ENCODE measurements at places on chromosomes 2 and 18.

- DNase-seq, result no peak
Measured at GRCh38 chr2:221423210-221423804, 148.8 kb downstream of the EPHA4 start.

- DNase-seq, result no peak
Measured at GRCh38 chr18:75742516-75742915, 315.0 kb upstream of the SMIM21 start.

DNA sequence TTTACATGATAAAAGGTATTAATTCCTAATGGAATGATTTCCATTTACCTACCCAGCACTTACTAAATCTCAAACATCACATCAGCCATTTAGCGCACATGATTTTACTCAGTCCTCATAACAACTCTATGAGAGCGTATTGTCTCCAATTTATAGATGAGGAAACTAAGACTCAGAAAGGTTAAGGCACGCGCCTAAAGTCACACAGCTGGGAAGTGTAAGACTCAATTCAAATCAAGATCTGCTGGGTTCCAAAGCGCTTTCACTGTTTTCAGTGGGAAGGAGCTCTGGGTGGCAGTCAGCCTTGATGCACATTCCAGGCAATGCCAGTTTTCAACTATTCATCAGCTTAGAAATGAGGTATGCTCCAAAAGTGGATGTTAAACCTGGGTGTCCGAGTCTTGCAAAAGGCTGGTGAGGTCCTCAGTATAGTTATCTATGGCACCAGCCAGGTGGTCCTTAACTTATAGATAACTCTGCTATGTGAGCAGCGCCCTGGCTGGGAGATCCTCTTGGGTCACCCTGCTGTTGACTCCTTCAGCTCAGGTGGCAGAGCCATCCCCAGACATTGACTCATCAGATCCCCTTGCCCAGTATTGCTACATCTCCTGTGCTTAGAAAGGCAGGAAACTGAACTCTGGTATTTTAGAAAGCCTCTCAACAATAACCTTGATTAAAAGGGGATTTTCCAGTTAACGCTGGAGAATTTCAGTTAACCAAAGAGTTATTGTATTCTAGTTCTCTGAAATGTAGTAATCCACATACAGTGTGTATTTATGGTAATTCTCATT, 47.1 kb downstream of the SLC4A1AP start:
- no peak for DNase-seq

- no peak for DNase-seq
Measured at GRCh38 chr2:205858881-205859441, 176.7 kb downstream of the NRP2 start.

- DNase-seq, result no peak
Measured at GRCh38 chr18:79735071-79735980, 55.7 kb downstream of the CTDP1 start.

- no peak for DNase-seq
Measured at GRCh38 chr2:128420131-128420530, 101.5 kb upstream of the HS6ST1 start.

DNA sequence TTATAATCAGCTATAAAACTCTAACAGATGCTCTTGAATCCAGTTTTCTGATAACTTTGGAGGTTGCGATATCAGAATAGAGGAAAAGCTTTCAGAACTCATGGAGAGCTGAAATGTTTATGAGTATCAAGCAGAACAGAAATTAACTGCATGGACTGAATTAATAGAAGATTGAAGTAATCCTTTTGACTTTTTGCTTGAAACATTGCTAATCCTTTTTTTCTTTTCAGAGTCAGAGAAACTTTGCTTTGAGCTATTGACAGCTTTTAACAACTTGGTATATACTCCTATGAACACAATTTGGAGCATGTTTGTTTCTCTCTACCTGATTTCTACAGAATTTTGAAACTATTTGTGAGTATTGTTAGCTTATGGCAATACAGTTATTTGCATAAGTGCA, 1254.8 kb downstream of the LRP1B start:
- no peak for DNase-seq

GRCh38 chr18:76430636-76431035, 64.4 kb downstream of the ZNF516 start:
- no peak for DNase-seq

GRCh38 chr18:9474108-9474982, 968 bp upstream of the RALBP1 start:
- no peak for DNase-seq

- no peak for DNase-seq
Measured at GRCh38 chr18:41644466-41644865, 310.6 kb upstream of the PIK3C3 start.

GRCh38 chr18:26309281-26309680, 83.0 kb downstream of the TAF4B start:
- DNase-seq, result no peak

GRCh38 chr2:44663471-44664073, 277.9 kb upstream of the SIX3 start:
- no peak for DNase-seq

GRCh38 chr2:44443517-44443916, 81.8 kb downstream of the CAMKMT start:
- no peak for DNase-seq

- DNase-seq, result peak; percentile 84
Measured at GRCh38 chr18:36828630-36829361, at the start of the genes KIAA1328 and TPGS2. TSS of gene KIAA1328 (plus strand) at chr18:36829127. CDS start at chr18:36829139, 12 bp downstream. TSS of gene TPGS2 (minus strand) at chr18:36829002. CDS start at chr18:36828767, 235 bp downstream.

DNA sequence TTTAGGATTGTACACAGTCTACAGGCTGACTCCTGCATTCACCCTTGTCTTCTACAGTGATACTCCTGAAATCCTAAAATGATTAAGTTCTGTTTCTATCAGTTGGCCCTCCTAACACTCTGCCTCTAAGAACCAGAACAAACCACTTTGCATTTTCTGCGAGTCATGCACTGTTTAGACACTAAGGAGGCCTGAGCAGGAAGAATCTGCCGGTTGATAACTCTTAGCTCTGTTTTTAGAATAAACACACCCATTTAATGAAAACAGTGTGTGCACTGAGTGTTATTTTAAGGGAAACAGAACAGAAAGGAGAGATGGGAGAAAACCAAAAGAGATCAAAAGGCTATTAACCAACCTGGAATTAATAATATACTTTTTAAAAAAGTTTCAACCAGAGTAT, 22.9 kb upstream of the SSB start:
- DNase-seq, result no peak

GRCh38 chr18:3596637-3597384, 146.8 kb downstream of the TGIF1 start:
- DNase-seq, result no peak

- no peak for DNase-seq
Measured at GRCh38 chr2:207983641-207984042, 41.7 kb downstream of the PLEKHM3 start.

DNA sequence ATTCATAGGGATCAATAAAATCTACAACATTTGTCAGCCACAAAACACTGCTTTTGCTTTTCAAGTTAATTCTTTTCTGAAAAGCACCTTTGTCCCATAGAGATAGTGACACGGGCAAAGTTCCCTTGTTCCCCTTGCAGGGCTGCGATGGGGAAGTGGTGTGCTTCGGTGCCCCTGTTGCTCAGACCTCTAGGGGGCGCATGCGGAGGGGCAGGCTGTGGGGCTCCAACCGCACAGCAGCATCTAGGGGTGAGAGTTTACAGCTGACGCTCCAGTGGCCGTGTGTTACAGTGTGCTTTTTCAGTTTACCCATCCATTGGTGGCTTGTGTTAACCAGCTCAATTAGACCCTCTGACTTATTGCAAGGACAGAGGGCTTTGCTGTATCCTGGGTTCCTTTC, 1432.2 kb upstream of the ACVR2A start:
- DNase-seq, result no peak

GRCh38 chr2:190533175-190533967, 1.2 kb downstream of the NEMP2 start:
- no peak for DNase-seq

DNA sequence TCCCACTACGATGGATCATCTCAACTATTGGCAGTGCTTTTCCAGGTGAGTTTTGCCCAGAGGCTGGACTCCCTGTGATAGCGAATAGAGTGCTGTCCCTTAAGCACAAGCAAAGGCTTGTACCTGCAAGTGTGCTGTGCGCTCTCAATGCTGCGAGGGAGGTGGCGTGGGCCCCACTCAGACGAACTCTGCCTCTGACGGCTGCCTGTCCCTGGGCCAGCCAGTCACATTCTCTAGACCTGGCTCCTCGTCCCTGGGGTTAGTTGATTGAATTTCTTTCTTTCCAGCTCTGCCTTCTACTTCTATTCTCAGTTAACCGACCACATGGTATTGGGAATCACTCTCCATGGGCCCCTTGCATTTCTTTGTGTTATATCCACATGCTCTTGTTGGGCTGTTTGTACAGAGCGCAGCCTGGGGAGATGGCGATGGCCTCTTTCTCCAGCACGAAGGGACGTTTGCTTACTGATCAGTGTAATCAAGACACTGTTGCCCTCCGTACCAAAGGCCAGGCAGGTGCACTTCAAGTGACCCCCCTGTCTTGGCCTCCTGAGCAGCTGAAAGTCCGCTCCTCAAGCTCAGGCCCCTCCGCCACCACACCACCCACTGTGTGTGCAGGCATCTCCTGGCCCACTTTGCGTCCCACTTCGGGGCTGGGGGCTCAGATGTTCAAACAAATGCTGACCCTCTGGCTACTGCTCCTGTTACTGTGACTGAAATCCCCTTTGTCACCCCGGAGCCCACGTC, 151.3 kb downstream of the ZNF236 start:
- no peak for DNase-seq

- DNase-seq, result no peak
Measured at GRCh38 chr2:165475277-165476004, 5.9 kb downstream of the CSRNP3 start.

GRCh38 chr2:74147727-74148456, at the start of gene BOLA3:
TSS of gene BOLA3 (minus strand) at chr2:74147912. CDS start at chr2:74147874, 38 bp downstream.
- DNase-seq, result peak; percentile 66

- no peak for DNase-seq
Measured at GRCh38 chr18:62379051-62379450, 53.9 kb downstream of the TNFRSF11A start.

DNA sequence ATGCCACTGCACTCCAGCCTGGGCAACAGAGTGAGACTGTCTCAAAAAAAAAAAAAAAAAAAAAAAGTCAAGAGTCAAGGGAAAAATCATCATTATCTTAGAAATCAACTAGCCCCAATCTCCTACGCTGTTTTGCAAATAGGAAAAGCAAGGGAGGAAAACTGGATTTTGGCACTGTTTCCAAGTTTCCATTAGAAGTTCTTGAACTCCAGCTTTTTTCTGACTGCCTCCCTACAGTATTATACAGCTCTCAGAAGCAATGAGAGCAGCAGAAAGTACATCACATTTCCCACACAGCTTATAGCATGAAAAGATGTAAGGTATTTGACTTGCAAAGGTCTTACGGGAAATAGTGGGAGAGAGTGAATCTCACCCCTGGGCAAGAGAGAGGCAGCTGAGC, 127.8 kb downstream of the OSR1 start:
- no peak for DNase-seq

DNA sequence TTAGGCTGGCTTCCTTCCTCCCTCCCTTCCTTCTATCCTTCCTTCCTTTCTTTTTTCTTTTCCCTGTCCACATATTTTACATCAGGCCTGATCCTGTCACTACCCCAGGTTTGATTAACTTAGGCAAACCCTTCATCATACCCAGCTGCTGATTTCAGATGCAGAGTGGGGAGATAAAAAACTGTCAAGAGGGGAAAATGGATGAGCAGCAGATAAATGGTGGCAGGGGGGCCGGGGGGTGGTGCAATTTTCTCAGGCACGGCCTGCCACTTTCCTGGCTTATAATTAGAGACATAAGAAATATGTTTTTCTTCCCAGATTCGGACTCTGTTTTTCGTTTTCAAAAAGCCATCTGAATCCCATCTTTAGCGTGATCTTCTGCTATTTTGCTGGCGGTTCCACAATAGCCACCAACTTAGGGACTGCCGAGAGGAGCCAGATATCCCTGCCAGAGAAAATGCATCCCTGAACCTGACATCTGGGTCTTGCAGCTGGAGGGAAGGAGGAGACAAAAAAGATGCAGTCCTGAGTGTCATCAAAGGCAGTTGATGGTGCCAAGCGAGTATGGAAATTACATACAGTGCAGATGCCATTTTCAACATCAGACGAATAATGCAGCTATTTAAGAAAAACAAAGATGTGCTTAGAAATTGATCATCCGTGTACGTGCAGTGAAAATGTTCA, 49.9 kb downstream of the CXCR4 start:
- DNase-seq, result no peak

DNA sequence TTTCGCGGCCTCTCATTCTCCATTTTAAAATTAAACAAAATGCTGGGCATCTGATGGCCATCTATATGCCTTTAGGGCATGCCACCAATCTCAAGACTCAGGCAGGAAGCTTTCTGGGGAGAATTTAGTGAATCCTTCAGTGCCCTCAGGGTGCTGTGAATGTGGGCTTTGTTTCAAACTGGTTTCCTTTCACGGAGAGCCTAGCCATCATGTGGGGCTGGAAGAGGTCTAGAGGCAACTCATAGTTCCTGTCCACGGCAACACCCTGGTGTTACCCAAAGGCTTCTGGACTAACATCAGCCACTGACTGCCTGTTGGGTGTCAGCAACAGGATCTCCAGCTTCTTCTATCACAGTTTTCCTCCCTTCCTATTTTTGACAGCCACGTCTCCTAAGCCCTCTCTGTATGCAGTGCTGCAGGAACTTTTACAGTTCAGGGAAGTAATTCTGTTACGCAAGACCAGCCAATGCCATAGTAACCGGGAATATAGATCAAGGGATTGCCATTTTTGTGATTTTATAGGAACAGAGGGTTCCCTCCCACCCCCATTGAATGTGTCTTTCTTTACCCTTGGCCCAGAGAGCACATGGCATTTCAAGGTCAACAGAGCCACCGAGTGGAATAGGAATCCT, 7.9 kb upstream of the WDR33 start:
- no peak for DNase-seq

DNA sequence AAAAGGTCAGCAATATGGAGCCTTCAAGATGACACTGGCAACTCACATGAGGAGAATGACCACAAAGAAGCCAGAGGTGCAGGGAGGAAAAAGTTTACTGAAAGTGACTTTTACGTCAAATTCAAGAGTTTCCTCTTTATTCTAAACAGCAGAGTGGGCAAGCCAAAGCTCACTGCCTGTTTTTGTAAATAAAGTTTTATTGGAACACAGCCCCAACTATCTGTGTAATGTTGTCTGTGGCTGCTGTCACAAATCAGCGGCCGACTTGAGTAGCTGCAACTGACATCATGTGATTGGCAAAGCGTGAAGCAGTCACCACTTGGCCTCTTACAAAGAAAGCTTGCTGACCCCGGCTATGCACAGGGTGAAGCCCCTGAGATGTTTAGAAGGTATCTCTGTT, 9.2 kb upstream of the SULT1C2 start:
- DNase-seq, result no peak

DNA sequence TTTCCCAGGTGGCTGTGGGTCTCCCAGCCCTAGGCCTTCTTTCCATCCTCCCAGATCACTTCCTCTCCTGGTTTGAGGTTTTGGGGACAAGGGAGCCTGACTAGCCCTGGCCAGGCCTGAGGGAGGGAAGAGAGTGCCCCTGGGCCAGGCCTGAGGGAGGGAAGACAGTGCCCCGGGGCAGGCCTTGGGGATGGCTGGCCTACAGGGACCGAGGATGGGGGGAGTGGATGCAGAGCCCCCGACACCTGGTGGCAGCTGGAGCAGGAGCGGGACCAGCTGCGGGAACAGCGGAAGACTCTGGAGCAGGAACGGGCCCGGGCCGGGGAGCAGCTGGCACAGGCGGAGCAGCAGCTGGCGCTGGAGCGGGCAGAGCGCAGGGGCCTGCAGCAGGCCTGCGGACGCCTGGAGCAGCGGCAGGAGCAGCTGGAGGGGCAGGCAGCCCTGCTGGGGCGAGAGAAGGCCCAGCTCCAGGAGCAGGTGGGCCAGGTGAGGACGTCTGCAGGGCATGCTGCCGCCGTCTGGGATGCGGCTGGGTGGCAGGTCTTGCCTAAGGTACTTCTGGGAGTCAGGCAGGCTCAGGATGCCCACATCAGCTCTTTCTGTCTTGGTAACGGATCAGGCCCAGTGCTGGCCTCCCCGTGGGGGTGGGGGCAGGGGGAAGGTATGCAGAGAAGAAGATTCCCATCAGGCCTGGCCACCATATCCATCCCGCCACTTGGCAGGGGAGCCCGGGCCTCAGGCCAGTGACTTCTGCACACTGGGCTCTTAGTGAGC, 29.2 kb downstream of the CROCC2 start:
- no peak for DNase-seq

Data from effector CD8-positive, alpha-beta T cell (primary cell).